Stimulated activated CD4-positive, alpha-beta T cell treated with anti-CD3 and anti-CD28 coated beads, Interleukin-1b, Interleukin-23, amount 100 ng/mL, for 4 hours (primary cell): ENCODE measurements at places on chromosomes 16 and 17.

DNA sequence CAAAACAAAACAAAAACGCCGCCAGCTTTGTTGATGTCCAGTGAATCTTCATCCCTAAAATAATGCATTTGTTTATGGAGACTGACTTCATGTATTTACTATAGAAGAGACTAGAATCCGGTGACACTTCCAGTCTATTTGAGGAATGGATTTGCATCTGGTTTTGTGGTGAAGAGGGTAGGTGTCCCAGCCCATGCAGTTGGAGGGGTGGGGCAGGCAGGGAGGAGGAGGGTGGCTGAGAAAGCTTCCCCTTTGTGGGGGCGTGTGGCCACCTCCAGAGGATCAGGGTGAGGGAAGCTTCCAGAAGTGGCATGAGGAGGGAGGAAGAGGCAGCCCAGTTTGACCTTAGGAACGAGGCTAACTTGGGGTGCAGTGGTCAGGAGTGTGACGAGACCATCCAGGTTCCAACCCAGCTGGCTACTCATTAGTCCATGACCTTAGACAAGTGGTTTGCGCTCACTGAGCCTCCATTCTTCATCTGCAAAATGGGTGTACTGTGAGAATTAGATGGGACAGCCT is 69.5 kb downstream of the CMIP start:
- DNase-seq, result no peak

- DNase-seq, result no peak
Measured at GRCh38 chr17:44334727-44335126, 10.1 kb upstream of the SLC25A39 start.

- no peak for DNase-seq
Measured at GRCh38 chr17:32759476-32759875, 117.4 kb downstream of the MYO1D start.

- no peak for DNase-seq
Measured at GRCh38 chr17:49390548-49391324, 23.9 kb downstream of the PHB1 start.

- no peak for DNase-seq
Measured at GRCh38 chr17:56488800-56489199, 104.7 kb upstream of the NOG start.

GRCh38 chr17:31394544-31394943 is 3.1 kb downstream of the RAB11FIP4 start:
- no peak for DNase-seq

GRCh38 chr17:57092779-57093178 is 7.7 kb downstream of the AKAP1 start:
- no peak for DNase-seq

GRCh38 chr16:63922560-63922959 is 1199.3 kb downstream of the CDH11 start:
- no peak for DNase-seq

DNA sequence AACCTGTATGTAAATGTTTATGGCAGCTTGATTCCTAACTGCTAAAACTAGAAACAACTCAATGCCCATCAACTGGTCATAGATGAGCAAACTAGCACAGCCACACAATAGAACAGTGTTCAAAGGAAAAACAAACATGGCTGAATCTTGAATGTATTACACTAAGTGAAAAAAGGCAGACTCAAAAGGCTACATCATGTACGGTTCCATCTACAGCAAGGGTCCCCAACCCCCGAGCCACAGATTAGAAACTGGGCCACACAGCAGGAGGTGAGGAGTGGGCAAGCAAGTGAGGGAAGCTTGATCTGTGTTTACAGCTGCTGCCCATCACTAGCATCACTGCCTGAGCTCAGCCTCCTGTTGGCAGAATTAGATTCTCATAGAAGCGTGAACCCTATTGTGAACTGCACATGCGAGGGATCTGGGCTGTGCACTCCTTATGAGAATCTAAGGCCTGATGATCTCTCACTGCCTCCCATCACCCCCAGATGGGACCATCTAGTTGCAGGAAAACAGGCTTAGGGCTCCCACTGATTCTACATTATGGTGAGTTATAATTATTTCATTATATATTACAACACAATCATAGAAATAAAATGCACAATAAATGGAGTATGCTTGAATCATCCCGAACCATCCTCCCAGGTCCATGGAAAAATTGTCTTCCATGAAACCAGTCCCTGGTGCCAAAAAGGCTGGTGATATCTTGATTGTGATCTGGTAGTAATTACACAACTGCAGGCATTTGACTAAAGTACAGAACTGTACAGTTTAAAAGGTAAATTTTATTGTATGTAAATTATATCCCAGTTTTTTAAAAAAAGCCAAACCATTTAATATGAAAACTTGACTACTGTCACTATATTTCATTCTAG is 7.7 kb downstream of the CEP20 start:
- DNase-seq, result no peak

DNA sequence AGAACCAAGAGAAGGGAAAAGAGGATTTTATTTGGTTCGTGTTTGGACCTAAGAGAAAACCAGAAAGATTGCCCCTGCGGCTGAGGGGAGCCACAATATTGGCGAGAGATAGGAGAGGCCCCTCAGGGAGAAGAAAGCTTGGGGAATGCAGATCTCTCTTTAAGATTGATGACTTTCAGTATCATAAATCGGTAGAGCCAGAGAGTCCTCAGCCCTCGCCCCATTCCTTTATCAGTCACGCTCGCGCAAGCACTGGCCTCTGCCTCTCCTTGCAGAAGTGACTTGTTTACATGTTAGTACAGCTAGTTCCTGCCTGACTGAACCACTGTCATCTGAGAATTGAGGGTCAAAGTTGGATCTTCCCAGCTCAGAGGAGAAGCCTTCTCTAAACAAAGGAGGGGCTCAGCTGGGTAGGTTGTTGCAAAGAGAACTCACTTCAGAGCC is 21.5 kb upstream of the KRT19 start:
- DNase-seq, result no peak

DNA sequence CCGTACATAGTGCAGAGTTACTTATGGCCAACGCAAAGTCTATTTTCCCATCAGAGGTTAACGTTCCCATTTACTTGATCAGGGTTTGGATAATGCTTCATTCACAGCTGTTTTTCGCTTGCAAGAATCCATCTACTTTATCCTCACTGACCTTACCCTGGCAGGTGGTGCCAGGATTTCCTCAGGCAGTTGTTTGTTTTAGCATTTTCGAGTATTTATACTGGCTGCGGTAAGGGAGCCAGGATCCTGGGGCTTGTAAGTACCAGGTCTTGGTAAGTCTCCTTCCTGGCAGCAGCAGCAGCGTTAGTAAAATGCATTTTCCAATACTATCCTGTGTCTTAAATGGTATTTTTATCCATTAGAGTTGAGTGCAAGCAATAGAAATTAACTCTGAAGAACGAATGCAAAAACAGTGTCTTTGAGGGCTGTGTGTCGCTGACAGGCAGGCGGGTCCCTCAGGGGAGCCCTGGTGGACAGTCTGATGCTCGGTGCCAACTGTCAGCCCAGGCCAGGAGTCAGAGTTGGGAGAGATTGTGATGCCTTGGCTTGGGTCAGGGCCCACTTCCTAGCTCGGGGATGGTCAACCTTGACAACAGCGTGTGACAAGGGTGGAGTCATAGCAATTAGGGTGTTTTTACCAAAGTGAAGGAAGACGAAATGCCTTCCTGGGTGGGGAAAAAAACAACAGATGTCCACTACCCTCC is 92.4 kb upstream of the HSBP1 start:
- DNase-seq, result no peak

- DNase-seq, result no peak
Measured at GRCh38 chr16:72467157-72467759, 295.3 kb upstream of the PMFBP1 start.

DNA sequence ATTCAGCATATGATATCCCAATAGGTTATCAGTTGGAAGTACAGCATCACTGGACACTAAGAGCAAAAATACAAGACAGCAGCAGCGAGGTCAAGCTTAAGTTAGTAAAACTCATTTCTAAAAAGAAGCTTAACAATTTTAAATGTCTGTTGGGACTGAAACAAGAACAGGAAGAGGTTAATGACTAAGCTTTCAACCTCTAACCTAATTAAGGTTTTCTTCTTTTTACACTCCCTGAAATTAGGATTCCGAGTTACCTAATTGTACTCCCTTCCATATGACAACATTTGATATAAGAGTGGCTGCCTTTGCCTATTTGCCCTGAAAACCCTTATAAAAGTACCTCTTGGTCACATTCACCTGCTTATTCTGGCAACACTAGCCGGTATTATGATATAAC is 34.3 kb downstream of the CPSF4L start:
- no peak for DNase-seq

DNA sequence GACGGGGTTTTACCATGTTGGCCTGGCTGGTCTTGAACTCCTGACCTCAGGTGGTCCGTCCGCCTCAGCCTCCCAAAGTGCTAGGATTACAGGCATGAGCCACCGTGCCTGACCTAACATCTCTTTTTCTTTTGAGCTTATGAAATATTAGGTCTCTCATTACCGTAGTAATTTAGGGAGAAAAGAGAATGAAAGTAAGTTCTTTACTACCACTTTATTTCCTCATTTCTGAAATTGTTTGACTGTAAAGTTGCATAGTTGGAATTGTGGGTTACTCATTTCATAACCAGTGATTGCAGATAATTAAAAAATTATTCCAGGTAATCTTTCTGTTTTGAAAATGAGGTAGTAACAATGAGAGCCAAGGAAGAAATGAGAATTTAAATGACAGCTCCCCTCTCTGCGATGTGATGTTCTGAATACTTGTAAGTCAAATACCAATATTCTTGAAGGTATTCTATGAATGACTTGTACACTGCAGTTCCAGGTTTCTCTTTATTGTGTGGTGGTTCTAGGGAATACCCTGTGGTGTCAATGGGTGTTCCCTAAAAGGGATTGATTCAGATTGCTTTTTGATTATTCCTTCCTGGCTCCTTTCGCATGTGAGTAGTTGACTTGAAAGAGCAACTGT is 28.3 kb downstream of the MAP2K4 start:
- no peak for DNase-seq

- no peak for DNase-seq
Measured at GRCh38 chr17:82215095-82215971, 2.7 kb upstream of the CCDC57 start.

DNA sequence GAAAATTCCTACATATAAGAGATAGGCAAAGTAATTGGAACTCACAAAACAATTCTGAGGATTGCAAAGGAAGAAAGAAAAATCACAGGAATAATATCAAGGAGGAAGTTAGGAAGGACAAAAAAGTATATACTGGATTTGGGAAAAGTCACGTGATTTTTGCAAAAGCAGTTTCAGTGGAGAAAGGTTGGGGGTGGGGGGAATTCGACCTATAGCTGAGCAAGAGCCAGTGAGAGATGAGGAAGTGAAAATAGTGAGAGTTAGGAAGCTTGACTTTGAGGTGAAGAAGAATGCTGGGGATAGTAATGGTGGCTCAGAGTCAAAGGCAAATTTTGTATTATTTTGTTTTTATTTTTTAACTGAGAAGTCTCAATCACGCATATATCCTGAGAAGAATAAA is 438.0 kb upstream of the PMFBP1 start:
- no peak for DNase-seq

DNA sequence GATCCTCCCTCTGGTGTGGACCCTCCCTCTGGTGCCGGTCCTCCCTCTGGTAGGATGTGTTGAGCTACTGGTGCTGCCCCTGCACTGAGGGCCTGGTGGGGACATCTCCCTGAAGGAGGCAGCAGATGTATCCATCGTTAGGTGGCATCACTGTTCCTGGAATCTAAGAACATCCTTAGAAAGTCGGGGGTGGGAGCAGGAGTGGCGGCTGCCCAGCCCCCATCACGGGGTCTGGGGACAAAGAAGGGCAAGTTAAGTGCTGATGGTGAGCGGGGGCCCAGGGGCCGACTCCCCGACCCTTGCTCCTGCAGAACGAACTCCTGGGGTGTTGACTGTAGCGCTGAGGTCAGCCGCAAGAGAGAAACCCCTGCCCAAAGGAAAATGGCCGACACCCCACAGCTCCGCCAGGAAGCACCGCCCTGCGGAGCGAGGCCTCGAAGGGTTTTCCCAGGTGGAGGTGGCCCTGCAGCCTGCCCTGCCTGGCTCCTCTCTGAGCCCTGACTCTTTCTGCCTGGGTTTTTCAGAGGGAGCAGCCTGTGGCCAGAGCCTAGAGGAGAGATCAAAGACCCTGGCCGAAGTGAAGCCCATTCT is 5.5 kb downstream of the CTU2 start:
- DNase-seq, result no peak

GRCh38 chr16:914440-914839 is 56.3 kb downstream of the LMF1 start:
- no peak for DNase-seq

- no peak for DNase-seq
Measured at GRCh38 chr16:78362524-78363135, 263.2 kb downstream of the WWOX start.

DNA sequence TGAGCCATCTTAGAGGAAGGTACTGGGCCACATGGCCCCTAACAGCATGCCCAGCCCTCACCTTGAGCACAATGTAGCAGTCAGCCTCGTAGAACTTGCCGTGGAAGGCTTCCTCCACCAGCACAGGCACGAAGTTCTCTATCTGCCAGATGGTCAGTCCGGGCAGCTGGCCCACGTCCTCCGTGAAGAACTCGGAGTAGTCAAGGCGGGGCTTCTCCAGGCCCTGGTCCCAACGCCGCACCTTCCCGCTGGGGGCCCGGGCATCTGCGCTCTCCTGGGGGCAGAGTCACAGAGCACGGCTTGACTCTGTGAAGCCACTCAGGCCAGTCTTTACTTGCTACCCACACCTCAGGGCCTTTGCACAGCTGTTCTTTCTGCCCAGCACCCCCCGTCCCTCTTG is 7.3 kb downstream of the FLII start:
- DNase-seq, result no peak

DNA sequence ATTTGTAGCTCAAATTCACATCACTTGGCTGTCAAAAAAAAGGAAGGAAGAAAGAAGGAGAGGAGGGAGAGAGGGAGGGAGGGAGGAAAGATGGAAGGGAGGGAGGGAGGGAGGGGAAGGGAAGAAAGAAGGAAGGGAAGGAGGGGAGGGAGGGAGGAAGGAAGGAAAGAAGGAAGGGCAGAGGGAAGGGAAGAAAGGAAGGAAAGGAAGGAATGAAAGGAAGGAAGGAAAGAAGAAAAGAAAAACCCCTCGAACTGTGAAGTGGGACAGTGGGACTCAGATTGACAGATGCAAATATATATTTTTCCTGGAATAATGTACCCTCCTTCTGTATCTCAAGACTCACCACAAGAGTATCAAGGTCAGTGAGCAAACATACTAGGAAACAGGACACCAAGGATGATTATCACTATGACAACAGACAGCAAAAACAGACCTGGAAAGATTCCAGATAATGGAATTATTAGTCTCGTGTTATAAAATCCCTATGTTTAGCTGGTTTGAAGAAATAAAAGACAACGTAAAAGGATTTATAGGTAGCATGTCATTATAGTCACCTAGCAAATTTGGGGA is 24.2 kb upstream of the ABCA3 start:
- no peak for DNase-seq

GRCh38 chr17:42680331-42680808 is 1.3 kb downstream of the CCR10 start:
- no peak for DNase-seq

DNA sequence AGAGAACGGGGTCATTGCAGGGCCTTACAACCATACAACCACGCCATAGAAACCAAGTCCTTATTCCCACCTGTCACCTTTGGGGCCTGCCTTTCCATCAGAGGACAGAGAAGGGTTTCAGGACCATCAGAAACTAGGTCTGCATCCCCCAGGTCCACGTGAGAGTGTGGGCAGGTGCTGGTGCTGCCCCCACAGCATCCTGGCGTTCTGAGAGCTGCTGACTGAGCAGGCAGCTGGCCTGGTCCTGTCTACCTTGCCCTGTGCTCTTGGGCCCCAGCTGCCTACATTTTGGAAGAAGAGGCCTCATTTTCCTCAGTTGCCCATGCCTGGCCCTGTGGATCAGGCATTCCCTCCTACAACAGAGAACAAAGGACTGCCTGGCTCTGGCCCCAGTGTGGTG is 21.6 kb downstream of the ZNF276 start:
- DNase-seq, result no peak

GRCh38 chr17:41734949-41735313 is 488 bp upstream of the HAP1 start:
- DNase-seq, result no peak
